GM12864 (cell line): ENCODE measurements at places on chromosomes 4 and X.

DNA sequence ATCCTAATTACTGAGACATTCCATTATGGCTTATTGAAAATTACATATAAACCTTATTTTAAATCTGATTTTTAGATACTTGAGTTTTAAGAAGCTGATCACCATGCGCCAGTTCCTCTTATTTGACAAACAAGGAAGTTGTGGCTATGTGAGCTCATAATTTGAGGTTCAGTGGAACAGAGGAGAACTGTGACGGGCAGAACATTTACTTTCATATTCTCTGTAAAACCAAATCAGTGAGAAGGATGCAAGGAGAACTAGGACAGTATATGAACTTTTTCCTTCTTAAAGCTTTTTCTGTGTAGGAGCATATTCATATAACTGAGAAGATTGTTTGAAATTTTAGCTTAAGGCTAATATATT lies 25.3 kb downstream of the STIM2 start:
- DNase-seq, result peak; percentile 79

DNA sequence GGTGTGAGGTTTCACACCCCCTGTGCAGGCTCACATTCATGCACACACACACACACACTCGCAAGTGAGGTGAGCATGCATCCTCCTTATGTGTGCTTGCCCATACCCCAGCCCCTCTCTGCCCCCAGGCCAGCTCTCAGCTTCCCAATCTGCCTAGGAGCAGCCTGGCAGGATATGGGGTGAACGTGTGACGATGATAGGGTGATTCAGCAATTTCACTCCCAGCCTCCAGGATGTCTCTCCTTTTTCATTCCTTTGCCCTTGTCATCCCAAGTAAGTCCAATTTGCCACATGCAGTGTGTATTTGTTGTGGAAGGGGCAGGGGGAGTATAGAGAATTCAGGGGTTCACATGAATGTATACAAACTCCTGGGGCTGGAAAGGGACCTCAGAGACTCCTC lies 7.2 kb downstream of the STARD8 start:
- no peak for DNase-seq

DNA sequence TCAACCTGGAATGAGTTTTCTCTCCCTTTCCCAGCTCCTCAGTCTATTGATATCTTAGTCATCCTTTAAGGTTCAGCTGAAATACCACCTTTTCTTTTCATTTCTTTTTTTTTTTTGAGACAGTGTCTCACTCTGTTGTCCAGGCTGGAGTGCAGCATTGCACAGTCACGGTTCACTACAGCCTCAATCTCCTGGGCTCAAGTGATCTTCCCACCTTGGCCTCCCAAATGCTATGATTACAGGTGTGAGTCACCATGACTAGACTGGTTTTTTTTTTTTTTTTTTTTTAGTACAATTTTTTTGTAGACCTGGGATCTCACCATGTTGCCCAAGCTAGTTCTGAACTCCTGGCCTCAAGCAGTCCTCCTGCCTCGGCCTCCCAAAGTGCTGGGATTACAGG lies 28.9 kb downstream of the AFF1 start:
- DNase-seq, result no peak

DNA sequence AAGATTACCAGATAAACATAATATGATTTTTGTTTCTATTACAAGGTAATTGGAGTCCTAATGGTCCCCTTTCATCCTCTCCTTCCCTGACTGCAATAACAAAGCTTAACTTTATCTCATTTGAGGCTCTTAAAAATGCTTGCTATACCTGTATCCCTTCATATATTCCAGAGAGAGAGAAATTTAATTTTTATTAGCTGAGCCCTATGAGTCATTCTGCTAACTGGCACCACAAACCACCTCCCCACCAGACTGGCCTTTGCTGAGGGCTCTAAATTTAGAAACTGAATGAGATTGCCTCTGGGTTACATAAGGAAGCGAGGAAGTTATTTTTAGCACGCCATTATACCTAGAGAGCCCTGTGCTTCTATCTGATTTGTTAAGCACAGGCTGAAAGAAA lies 27.4 kb downstream of the CBLL2 start:
- no peak for DNase-seq

DNA sequence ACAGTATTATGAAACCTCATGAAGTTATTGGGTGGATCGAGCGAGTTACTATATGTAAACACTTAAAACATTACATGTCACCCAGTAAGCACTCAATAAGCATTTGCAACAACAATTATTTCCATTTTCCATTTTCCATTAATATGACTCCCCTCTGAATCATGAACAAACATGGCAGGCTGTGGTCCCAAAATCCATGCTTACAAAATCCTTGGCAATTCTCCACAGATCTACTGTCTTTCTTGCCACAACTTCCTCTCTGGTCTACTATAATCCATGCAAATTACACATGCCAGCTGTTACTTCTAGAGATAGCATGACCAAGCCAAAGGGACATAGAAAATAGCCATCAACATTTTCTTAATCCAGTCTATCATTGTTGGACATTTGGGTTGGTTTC lies 22.0 kb downstream of the ASB11 start:
- DNase-seq, result no peak

DNA sequence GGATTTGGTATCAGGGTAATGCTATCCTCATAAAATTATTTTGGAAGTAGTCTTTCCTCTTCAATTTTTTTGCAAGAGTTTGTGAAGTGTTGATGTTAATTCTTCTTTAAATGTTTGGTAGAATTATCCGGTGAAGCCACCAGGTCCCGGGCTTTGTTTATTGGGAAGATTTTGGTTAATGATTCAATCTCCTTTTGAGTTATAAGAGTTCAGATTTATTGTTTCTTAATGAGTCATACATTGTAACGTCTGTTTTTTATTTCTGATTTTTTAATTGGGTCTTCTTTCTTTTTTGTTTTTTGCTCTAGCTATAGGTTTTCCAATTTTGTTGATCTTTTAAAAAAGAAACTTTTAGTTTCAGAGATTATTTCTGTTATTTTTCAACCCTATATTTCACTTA lies 412.3 kb downstream of the PDGFC start:
- no peak for DNase-seq

DNA sequence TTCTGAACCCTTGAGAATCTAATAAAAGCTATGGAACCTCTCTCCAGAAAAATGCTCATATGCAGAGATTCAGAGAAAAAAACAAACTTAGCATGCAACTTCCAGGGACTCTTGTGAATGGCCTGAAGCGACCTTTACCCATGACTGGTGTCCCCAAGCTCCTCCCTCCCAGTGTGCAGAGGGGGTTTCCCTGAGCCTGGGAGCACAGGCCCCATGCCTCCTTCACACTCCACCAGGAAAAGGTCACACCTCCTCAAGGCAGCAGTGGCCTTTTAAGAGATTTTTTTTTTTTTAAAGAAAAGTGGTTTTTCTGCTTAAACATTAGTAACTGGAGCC lies 13.3 kb upstream of the UBA6 start:
- no peak for DNase-seq

- DNase-seq, result no peak
Observed at GRCh38 chrX:66717926-66718325, 79.0 kb upstream of the EDA2R start.

DNA sequence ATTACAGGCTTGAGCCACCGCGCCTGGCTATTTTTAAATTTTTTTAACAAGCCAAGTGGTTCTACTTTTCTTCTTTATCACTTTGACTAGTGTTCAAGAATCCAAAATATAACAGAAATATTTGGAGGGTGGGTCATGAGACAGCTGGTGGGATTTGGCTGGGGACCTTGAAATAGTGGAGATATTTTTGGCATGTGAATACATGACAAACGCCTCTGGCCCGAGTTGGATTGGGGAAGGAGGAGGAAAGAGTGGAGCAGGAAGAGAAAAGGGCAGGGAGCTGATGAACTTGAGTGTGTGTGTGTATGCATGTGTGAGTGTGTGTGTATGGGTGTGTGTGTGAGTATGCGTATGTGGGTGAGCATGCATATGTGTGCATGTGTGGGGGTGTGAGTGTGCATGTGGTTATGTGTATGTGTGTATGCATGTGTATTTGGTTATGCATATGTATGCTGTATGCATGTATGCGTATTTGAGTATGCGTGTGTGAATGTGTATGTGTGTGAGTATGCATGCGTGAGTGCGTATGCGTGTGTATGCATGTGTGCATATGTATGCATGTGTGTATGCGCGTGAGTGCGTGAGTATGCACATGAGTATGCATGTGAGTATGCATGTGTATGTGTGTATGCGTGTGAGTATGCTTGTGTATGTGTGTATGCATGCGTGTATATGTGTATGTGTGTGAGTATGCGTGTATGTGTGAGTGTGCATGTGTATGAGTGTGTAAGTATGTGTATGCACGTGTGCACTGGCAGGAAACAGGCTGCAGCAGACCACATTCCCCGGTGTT lies 49.6 kb downstream of the JADE1 start:
- DNase-seq, result no peak

DNA sequence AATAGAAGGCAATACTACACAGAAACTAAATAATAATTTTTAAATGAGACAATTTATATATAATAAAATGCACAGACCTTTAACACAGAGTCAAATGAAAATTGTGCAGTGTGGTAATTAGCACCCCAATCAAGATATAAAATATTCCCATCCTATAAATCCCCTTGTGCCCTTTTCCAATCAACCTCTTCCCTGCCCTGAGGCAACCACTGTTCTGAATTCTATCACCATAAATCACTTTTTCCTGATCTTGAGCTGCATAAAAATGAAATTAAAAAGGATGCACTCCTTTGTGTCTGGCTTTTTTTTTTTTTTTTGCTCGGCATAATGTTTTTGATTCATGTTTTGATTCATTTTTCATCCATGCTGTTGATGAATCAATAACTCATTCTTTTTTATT lies 107.0 kb downstream of the ATP8A1 start:
- DNase-seq, result no peak

DNA sequence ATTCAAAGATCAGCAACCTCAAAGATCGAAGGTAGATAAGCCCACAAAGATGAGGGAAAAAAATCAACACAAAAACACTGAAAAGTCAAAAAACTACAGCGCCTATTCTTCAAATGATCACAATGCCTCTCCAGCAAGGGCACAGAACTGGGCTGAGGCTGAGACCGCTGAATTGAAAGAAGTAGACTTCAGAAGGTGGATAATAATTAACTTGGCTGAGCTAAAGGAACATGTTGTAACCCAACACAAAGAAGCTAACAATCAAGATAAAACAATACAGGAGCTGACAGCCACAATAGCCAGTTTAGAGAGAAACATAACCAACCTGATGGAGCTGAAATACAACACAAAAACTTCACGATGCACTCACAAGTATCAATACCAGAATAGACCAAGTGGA lies 231.1 kb downstream of the STPG2 start:
- DNase-seq, result no peak

DNA sequence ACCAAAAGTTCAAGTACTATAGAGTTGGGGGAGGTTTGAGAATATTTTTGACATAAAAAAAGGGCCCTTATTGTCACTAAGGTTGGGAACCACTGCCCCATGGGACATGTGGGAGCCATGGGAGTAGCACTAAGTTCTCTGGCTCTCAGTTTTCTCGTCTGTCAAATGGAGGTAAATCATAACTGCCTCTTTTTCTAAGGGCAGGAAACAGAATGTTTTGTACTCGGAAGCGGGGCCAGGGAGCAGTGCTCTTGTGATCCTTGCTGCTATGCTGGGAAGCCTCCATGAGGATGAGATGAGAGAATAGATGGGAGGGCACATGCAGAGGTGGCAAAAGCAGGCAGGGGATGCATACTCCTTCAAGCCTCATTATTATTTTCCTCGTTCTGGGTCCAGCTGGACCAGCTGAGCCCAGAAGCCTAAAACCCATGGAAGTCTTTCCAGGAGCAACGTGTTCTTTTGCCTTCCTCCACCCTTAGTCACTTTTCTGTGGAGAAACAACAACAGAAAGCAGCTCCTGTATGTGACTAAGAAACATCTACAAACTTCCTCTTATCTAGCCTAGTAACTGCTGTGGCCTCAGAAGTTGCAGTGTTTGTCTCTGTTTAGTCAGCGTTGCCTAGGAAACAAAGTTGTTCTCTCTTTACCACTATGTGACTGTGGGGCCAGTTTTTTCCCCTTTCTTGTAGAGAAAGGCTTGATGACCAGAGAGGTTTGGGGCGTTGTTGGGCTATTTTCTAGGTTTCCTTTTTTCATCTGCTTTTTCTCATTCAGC lies 64.8 kb downstream of the TSC22D3 start:
- DNase-seq, result peak; percentile 85

DNA sequence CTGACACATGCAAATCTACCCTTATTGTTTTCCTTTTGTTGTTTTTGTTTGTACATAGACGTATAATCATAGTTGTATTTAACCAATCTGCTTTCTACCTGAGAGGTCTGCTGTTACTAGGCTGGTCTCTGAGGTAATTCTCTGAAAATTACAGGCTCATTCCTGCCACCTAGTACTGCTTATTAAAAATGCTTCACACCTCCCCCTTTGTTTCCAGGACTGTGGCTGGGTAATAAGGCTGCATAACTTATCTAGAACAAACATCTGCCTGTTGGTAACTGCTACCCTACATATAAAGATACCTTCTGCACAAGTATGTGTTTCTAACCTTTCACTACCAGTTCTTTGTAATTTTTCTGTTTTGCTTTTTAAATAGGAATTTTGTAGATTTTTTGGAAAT lies 34.2 kb downstream of the COX7B2 start:
- no peak for DNase-seq

GRCh38 chrX:128862557-128862956 lies 660.7 kb downstream of the SMARCA1 start:
- DNase-seq, result no peak

- DNase-seq, result no peak
Observed at GRCh38 chr4:151418385-151418784, 9.4 kb downstream of the FHIP1A start.

DNA sequence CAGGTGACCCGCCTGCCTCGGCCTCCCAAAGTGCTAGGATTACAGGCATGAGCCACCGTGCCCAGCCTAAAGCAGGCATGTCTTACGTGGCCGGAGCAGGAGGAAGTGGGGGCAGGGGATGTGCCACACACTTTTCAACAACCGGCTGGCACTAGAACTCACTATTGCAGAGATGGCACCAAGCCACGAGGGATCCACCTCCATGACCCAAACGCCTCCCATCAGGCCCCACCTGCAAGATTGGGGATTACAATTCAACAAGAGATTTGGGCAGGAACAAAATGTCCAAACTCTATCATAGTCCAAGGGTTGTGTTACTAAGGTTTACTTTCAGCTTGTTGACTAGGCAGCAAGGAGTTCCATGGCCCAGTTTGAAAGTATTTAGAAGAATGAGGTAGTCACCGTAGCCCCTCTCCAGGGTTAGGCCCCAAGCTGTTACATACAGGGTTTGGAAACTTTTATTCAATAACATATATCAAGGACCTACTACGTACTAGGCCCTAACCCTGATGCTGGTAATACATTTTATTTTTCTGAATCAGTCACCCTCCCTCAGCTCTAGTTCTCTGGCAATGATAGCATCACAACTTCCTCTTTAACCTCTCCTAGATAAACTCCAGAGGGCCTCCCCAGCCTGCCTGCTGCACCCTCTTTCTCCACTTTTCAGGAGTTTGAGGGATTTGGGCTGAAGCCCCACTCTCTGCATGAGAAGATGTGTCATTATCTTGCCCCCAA lies 18.0 kb upstream of the TBC1D14 start:
- no peak for DNase-seq

- DNase-seq, result no peak
Observed at GRCh38 chr4:122718281-122718680, 14.2 kb upstream of the BBS12 start.

- no peak for DNase-seq
Observed at GRCh38 chr4:188196134-188196735, 57.0 kb downstream of the TRIML1 start.

GRCh38 chr4:121243485-121243884 lies 79.4 kb upstream of the TNIP3 start:
- DNase-seq, result no peak

GRCh38 chr4:89609756-89610155 lies 227.2 kb downstream of the SNCA start:
- no peak for DNase-seq

GRCh38 chrX:10714531-10714930 lies 94.1 kb upstream of the MID1 start:
- no peak for DNase-seq
